Endodermal cell (in vitro differentiated cells): ENCODE measurements at places on chromosomes 7 and 10. TPM values are rescaled to one million over a fixed set of nuclear protein-coding genes. Genes with fewer than 3 reads are reported as not detected.
A peak's percentile ranks its signal among the peaks of the same experiment; 100 is the strongest.

Gene TMEM26
- 0.13 TPM in 1 of 3 replicates, not detected in the others for total RNA-seq

Gene ITIH5
- total RNA-seq, result 2.8 and 2.9 TPM in 2 replicates

Gene PVRIG
- not detected in 2 replicates for total RNA-seq

Gene SPDYE1
- total RNA-seq, result 0.15 TPM in 1 of 2 replicates, not detected in the other

Gene SEMA4G
- 27.6 and 36.6 TPM in 2 replicates for total RNA-seq

Gene RBP4
- total RNA-seq, result 0.86 and 0.99 TPM in 2 replicates

DNA sequence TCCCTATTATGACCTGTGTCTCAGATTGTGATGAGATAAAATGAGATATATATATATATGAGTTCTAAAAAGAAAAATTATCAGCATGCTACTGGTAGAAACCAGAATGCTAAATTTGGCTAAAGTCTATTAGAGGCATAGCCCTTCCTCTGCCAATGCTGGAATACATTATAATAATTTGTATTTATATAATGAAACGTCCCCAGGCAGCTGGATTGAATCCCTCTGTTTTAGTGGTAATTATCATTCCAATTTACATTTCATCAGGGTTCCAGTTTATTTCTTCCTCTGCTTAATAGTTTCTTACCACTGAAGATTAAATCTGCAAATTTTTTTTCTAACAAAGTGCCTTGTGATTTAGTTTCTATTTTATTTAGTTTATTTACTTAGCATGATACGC lies 71.8 kb upstream of the ABI1 start:
- H3K27ac ChIP-seq, result no peak overlapping the region
- H3K27me3 ChIP-seq, result no peaks in the 10 kb centered on the region
- H3K4me1 ChIP-seq, result no peaks in the 10 kb centered on the region
- no peak for DNase-seq

DNA sequence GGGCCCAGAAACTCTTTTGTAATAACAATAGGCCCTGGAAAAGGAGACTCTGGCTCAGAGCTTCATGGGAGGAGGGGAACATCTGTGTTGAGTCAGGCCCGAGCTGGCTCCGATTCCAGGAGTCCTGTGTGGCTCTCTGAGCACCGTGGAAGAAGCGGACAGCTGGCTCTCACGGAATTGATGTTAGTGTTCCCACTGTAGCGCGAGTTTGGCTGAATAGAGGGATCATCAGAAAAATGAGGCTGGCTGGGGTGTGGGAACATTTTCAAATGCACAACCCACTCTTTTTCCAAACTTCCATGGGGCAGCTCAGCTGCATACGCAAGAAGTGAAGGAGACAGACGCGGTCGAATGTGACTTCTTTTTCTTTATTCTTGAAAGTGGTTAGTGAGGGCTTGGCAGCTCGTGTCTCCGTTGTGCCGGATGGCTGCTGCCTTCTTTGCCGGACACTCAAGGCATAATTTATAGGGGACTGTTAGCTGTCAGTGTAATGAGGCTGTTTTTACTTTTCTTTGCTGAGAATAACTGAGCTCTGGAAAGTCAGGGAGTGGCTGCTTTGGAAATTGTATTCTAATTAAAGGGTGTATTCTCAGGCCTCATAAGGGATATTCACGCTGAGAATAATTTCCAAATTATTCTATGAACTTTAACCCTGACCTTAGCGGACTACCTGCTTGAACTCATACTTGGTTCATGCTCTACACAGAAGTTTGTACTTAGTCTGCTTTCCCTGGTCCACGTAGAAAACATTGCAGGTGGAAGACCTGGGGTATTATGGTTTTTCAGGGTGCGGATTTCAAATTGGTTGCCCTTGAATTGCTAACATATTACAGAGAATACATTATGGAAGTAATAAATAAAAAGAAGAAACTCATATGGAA lies 23.1 kb downstream of the MDFIC start:
- H3K27me3 ChIP-seq, result no peaks in the 10 kb centered on the region
- no peak overlapping the region for H3K4me3 ChIP-seq
- DNase-seq, result peak; percentile 61
- no peaks in the 10 kb centered on the region for H3K36me3 ChIP-seq
- H3K4me1 ChIP-seq, result no peaks in the 10 kb centered on the region

DNA sequence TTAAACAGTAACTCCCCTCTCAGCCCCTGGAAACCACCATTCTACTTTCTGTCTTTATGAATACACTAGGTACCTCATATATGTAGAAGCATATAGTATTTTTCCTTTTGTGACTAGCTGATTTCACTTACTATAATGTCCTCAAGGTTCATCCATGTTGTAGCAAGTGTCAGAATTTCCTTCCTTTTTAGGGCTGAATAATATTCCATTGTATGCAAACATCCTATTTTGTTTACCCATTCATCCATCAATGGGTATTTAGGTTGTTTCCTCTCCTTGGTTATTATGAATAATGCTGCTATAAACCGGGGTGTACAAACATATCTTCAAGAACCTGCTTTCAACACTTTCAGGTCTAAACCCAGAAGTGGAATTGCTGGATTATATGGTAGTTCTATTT lies 125.3 kb downstream of the SGMS1 start:
- DNase-seq, result no peak
- H3K4me1 ChIP-seq, result peaks cover 11% of the 10 kb centered on the region
- H3K27ac ChIP-seq, result no peak overlapping the region

- peak; percentile 74 for DNase-seq
- H3K4me1 ChIP-seq, result no peaks in the 10 kb centered on the region
- no peaks in the 10 kb centered on the region for H3K36me3 ChIP-seq
Observed at GRCh38 chr10:116741391-116742351, 695 bp downstream of the HSPA12A start.

DNA sequence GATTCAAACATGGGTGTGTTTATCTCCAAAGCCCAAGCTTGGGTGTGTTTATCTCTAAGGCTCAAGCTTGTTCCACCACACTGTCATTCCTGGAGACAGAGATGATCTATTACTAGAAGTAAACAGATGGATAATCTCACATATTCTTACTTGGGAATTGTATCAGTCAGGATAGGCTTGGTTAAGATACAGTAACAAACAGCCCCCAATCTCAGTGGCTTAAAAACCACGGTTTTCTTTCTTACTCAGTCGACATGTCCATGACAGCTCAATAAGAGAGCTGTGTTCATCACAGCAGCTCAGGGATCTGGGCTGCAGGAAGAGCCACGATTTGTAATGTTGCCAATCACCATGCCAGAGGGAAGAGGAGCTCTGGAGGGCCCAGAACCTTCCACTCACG lies 38.5 kb upstream of the LOXL4 start:
- no peaks in the 10 kb centered on the region for H3K27me3 ChIP-seq
- H3K27ac ChIP-seq, result no peak overlapping the region
- no peak for DNase-seq
- peaks cover 10% of the 10 kb centered on the region for H3K4me1 ChIP-seq
- H3K36me3 ChIP-seq, result no peaks in the 10 kb centered on the region

DNA sequence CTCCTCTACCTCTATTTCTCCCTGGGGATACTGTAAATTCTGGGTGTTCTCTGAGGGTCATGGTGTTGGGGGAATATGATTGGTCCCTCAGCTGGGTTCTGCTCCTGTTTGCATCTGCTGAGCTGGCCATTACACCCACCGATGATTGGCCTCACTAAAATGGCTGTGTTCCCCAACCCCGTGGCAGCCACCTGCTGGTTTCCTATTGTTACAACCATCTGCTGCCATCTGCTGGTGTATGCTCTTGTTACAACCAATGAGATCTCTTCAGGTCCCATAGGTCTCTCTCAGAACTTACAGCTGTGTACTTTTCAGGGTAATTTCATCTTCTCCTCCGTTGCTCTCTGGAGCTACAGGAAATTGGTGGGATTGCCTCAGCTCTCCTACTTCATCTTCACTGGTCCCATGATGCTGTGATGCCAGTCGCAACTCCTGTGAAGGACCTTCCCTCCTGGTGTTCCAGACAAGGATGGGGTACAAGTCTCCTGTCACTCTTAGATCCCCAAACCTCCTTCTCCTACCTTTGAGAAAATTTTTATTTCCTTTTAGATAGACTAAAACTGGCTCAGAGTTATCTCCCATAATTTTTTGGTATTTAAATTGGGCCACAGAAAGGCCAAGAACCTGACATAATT lies 303.5 kb upstream of the SMIM30 start:
- no peaks in the 10 kb centered on the region for H3K36me3 ChIP-seq
- H3K27ac ChIP-seq, result no peak overlapping the region
- H3K4me1 ChIP-seq, result no peaks in the 10 kb centered on the region
- H3K4me3 ChIP-seq, result no peak overlapping the region
- DNase-seq, result peak; percentile 95
- no peaks in the 10 kb centered on the region for H3K27me3 ChIP-seq

DNA sequence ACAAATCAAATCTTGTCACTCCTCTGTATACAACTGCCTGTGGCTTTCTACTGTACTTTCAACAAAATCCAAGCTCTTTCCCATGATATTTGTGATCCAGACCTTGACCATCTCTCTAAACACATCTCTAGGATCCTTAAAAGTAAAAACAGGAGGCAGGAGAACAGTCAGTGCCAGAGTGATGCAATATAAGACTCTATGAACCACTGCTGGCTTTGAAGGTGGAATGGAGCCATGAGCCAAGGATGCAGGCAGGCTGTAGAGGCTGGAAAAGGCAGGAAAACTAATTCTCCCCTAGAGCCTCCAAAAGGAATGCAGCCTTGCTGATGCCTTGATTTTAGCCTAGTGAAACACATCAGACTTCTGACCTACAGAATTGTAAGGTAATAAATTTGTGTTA lies 45.5 kb upstream of the LRRN3 start:
- no peak overlapping the region for H3K4me3 ChIP-seq
- no peaks in the 10 kb centered on the region for H3K27me3 ChIP-seq
- H3K36me3 ChIP-seq, result no peaks in the 10 kb centered on the region
- H3K4me1 ChIP-seq, result no peaks in the 10 kb centered on the region

GRCh38 chr10:117130862-117131375 lies 7.2 kb downstream of the VAX1 start:
- peaks cover 6% of the 10 kb centered on the region for H3K4me1 ChIP-seq
- DNase-seq, result peak; percentile 53
- no peak overlapping the region for H3K27ac ChIP-seq
- H3K4me3 ChIP-seq, result peak overlapping the region; percentile 67
- H3K36me3 ChIP-seq, result no peaks in the 10 kb centered on the region

- DNase-seq, result no peak
- no peaks in the 10 kb centered on the region for H3K27me3 ChIP-seq
- no peak overlapping the region for H3K27ac ChIP-seq
- no peak overlapping the region for H3K4me3 ChIP-seq
- H3K4me1 ChIP-seq, result peaks cover 5% of the 10 kb centered on the region
Observed at GRCh38 chr7:19023477-19023876, 94.0 kb downstream of the TWIST1 start.

DNA sequence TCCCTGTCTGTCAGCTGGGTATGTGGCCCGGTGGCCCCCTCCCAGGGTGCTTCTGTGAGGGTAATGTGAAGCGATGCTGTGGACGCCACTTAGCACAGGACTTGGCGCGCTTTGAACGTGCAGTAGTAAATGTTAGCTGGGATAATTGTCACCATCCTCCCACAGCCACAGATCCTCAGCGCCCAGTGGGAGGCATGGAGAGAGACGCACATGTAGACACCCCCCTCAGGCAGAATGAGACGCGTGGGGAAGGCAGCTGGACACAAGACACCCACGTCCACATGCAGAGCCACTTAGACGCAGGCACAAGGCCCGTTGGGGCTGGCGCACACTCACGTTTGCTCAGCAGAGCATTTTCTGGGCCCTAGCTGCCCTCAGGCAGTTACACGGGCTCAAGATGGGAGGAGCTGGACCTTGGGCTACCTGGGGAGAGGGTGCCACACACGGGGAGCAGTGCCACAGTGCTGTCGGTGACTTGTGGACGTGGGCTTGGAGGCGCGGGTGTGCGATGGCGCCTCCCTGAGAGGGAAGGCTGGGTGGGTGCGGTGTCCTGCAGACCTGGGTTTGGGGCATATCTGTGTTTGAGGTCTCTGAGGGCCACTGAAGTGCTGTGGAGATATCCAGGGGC lies 26.4 kb downstream of the ADCYAP1R1 start:
- no peaks in the 10 kb centered on the region for H3K36me3 ChIP-seq
- no peak for DNase-seq
- H3K4me1 ChIP-seq, result peaks cover 9% of the 10 kb centered on the region
- no peak overlapping the region for H3K4me3 ChIP-seq
- no peaks in the 10 kb centered on the region for H3K27me3 ChIP-seq

DNA sequence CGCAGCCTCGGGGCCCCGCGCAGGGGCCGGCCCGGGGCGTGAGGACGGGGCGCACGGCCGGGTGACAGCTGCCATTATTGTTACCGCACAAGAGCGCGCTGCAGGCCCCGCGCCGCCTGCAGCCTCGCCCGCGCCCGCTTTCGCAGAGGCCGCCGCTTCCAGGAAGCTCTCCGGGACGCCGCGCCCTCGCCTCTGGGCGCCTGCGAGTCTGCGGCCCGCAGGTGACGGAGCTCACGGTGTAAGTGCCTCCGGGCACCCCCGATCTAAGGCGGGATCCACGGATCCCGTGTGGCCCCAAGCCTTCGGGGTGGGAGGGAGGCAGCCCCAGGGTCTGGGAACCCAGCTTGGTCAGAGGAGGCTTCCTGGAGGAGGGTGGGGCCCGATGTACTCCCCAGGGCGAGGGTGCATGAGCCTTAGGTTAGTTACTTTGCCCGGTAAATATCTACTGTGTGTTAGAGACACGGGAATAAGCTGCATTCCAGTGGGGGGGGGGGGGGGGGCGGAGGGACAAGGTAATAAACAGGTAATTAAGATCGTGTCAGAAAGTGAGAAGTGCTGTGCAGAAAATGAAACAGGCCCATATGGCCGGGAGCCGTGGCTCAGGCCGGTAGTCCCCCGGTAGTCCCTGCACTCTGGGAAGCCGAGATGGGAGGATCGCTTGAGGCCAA lies 638 bp downstream of the IQCE start:
- peaks cover 2% of the 10 kb centered on the region for H3K4me1 ChIP-seq
- no peaks in the 10 kb centered on the region for H3K27me3 ChIP-seq
- H3K36me3 ChIP-seq, result peaks cover 7% of the 10 kb centered on the region

DNA sequence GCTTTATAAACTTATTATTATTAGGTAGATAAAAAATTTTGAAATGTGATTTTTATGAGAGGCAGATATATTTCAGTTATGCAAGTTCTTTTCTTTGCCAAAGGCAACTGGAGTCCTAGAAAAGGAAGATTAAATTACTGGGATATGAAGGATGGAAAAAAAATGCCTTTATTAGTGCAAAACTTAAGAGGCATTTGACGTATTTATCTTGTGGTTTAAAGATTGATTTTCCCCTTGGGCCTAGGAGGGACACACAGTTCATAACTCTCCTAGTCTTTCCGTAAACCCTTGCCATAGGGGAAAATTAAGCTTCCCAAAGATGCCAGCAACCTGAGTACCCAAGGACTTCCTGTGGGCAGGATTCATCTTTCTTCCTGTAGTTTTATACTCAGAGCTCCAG lies 3.1 kb upstream of the STEAP4 start:
- no peaks in the 10 kb centered on the region for H3K36me3 ChIP-seq
- H3K4me1 ChIP-seq, result no peaks in the 10 kb centered on the region
- H3K27ac ChIP-seq, result no peak overlapping the region
- H3K4me3 ChIP-seq, result no peak overlapping the region

GRCh38 chr10:30185916-30186315 lies 126.5 kb upstream of the JCAD start:
- H3K4me3 ChIP-seq, result no peak overlapping the region
- no peak overlapping the region for H3K27ac ChIP-seq
- DNase-seq, result no peak
- H3K4me1 ChIP-seq, result peaks cover 22% of the 10 kb centered on the region
- no peaks in the 10 kb centered on the region for H3K36me3 ChIP-seq
- H3K27me3 ChIP-seq, result peaks cover 34% of the 10 kb centered on the region

DNA sequence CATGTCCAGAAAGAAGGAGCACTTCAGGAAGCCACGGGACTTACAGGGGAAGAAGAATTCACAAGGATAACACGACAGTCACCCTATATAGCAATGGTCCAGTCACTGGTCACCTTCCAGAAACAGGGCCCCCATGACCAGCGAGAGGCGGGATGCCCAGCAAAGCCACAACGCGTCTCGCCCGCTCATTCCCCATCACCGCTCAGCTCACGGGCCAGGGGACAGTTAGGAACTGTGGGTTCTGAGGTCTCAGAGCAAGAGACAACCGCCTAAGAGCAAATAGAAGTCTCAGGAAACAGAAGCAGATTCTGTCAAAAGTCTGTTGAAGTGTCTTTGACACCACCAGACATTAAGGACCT lies 71.9 kb downstream of the PROSER2 start:
- H3K27me3 ChIP-seq, result no peaks in the 10 kb centered on the region
- DNase-seq, result no peak
- no peaks in the 10 kb centered on the region for H3K36me3 ChIP-seq
